NCI-H524 (cell line): ENCODE measurements at places on chromosomes 1 and 21.
A peak's percentile ranks its signal among the peaks of the same experiment; 100 is the strongest.

DNA sequence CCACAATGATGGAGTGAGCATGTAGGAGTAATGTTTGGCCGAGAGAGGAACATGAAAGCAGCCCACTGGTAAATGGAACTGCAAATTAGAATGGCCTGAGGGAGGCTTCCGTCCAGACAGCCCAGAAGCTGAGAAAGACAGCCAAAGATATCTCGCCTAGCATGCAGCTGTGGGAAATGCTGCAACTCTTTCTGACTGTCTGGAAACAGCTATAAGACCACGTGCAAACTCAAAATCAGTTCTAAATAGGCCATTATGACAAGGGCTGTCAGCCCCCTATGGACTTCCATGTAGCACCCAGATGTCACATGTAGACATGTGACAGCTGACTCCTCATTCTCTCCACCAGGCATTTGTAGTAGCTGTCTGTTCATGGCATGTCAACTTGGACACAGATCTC, 62.9 kb upstream of the ATP1A1 start:
- no peak for DNase-seq

DNA sequence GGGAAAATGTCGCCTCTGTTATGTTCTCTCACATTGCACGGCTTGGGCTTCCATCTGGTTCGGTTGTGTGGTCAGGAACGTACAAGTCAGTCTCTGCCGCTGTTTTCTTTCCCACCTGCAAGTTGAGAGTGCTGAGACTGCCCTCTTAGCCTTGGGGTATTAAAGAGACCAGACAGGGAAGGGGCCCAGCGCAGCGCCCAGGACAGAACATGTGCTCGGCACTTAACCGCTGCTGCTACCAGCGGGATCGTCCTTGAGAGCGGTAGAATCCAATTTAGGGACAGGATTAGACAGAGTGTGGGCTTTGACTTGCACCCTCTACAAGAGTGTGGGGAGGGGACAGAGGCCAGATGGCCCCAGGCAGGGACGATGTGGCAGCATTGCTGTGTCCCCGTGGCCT, 17.7 kb upstream of the AGPAT3 start:
- DNase-seq = peak; percentile 99

GRCh38 chr1:241964550-241965282, 7.1 kb downstream of the BECN2 start:
- no peak for DNase-seq

DNA sequence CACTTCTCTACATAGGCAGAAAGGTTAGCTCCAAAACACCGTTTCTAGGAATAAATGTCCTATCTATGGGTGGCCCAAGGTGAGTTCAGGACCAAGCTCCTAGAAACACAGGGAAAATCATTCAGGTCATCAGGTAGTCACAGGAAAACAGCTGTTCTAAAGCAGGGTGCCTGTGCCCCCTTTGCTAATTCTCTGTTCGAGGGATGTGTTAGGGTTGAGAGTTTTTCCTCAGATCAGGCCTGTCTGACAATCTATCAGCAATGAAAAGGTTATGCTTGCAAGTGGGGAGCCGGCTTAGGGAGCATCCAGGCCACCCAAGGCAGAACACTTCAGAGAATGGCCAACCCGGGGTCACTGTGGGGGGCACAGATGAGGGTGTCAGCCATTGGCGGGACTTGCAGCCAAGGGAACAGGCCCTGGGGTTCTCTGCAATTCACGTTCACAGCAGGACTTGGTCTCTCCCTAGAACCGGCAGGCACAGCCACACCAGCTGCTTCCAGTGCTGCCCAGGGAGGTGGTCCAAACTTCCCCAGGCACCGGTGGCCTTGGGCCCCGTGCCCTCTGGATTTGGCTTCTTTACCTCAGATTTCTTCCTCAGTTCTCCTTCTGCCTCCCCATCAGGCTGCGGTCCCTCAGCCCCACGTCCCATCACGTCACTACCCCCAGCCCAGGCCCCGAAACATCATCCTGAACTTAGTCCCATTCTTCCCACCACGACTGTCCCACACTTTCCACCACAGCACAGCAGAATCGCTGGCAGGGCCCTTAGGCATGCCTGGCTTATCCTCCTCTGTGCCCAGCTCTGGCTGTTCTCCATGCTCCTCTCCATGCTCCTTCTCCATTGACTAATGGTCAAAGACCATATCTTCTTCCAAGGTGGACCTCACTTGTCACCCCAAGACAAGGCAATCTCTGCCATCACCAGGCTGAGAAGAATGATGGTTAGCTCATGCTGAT, 11.0 kb downstream of the CD2 start:
- DNase-seq = no peak

- DNase-seq = no peak
Observed at GRCh38 chr1:53959664-53960250, 13.6 kb downstream of the LRRC42 start.

GRCh38 chr1:75130865-75131564, 3.2 kb upstream of the LHX8 start:
- no peak for DNase-seq

DNA sequence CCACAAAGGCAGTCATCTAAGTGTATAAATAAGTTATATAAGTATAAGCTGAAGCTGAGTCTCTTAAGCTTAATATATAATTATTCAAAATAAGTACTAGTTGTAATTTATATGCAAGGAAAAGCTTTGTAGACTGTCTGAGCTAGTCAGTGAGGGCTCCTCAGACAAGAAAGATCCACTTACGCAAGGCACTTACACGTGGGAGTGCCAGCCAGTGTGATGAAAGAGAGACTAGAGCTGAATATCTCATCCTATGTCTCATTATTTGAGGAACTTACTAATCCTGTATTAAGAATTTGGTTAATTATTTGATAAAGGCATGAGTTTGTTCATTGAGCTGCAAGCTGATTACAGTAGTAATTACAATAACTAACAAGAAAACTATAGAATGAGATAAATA, 146.9 kb downstream of the PDE4B start:
- no peak for DNase-seq

GRCh38 chr1:107739651-107740050, 225.3 kb downstream of the VAV3 start:
- DNase-seq = no peak

DNA sequence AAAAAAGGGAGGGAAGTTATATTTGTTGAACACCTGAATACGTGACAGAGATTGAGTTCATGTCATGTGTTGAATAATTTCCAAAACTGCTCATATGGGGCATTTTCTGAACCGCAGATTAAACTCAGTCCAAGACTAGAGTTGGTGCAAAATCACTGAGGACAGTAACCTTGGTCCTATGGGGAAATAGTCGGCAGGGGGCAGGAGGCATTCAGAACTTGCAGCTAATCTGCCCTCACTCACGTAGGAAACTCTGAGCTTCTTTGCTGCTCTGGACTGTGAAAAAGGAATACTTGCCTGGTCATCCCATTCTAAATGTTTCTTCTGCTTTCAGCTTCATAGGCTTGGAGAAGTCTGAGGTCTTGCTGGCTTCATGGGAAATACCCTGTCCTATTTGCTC, 228.3 kb upstream of the ZP4 start:
- DNase-seq = no peak

- DNase-seq = no peak
Observed at GRCh38 chr1:93763704-93764365, 82.2 kb upstream of the BCAR3 start.

DNA sequence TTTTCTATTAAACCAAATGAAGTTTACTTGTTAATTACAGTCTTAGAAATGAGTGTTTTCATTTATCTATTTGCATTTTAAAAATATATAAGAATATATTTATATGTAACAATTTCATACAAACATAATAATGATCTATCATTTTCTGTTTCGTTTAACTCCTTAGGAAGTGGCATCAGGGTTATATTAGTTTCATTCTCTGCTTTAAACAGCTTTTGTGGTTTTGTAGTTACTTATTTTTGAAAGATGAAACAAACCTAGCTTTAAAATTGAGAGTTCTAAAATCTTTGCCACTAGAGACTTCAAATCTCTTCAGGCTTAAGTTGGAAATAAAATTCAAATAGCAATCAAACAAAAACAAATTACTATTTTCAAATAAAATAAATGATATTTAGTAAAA, 2110.6 kb downstream of the MRPL39 start:
- DNase-seq = no peak

GRCh38 chr1:109274533-109275476, 8.1 kb downstream of the PSRC1 start:
- DNase-seq = no peak

- no peak for DNase-seq
Observed at GRCh38 chr1:185581020-185581419, 153.2 kb upstream of the HMCN1 start.

GRCh38 chr1:224684979-224685425, 68.9 kb downstream of the CNIH3 start:
- peak; percentile 68 for DNase-seq

- DNase-seq = no peak
Observed at GRCh38 chr1:44496541-44497171, 91.6 kb downstream of the RNF220 start.

- DNase-seq = no peak
Observed at GRCh38 chr1:14841951-14842350, 243.5 kb downstream of the KAZN start.

DNA sequence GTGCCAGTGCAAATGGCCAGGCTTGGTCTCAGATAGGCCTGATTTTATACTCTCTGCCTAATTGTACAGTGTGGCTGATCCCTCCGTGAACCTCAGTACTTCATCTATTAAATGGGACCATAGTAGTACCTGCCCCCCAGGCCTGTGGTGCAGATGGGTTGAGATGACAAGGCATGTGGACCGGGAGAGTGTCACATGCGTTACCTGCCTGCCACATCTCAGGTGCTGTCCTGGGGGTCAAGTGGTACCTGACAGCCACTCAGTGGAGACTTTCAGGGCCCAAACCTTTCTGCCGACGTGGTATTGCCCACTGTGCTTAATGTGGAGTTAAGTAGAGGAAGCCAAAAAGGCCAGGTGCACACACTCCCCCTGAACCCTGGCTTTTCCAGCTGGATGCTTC, 197.3 kb downstream of the FOXD2 start:
- DNase-seq = no peak

- DNase-seq = no peak
Observed at GRCh38 chr1:168553680-168554553, 10.1 kb upstream of the XCL2 start.

DNA sequence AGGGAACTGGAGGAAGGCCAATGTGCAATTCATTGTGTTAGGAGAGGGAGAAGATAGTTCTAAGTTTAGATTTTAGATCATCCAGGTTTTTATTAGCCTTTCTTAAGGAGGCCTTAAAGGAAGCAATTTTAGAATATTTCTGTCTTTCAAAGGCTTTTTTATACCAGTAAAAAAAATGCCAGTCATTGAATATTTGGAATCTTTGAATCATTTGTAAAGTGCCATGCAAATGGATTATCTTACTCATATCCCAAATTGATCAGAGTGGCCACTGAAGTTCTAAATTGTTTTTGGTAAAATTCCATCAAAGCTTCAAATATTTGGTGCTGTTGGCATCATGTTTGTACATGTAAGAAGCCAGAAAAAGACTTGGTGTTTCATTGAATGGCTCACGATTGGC, 244.8 kb downstream of the RPS6KC1 start:
- DNase-seq = no peak

GRCh38 chr1:3186526-3186921, 117.5 kb downstream of the PRDM16 start:
- DNase-seq = no peak

GRCh38 chr1:178396789-178397188, 100.0 kb downstream of the CLEC20A start:
- no peak for DNase-seq

- no peak for DNase-seq
Observed at GRCh38 chr1:99534638-99534930, 111.3 kb upstream of the PALMD start.

DNA sequence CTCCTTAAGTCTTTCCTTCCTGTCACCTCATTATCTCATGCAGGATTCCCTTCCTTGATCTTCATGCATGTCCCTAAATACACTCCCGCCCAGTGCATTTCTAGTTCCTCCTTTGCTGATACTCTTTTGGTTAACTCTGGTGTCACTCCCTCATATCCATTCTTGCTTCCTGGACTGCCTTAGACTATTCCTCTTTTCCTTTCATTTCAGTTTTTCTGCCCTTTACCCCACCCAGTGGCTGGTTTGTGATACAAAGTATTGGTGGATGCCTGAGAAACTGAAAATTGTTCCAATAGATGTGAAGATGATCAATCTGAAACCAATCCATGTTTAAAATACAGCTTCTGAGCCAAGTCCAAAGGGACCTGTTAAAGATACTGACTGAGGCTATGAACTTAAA, 553.8 kb upstream of the CAMK1G start:
- DNase-seq = no peak

DNA sequence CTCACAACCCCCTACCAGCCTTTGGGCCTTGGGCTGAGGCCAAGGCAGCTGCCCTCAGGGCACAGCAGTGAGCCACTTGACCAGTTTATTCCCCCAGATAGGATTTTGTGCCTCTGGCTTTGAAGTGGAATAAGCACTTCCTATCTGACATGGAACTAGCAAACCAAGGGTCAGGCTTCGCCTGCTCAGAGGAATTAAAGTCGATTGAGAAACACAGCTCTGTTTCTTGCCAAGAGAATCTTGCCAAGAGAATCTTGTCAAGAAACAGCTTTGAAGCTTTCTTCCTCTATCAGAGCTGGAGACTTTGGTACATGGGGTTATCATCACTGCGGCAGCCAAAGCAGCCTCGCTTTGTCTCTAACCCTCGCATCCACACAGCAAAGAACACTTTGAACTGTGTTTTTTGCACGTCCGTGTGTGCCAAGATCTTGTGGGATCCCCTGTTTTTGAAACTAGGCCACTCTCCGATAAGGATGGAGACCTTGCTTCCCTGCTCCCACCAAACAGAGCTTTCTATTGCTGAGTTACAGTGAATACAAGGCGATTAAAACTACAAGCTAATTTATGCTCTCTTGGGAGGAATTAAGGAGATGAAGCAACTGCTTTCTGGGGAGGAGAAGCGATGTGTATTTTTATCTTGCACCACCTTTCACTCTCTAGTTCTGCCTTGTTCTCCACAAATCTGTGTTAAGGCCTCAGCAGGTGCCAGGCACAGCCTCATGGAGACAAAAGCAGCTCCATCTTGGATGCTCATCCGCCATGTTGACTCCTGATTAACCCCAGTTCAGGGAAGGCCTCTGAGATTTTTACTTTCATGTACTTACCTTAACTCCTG, 67.3 kb downstream of the RHOU start:
- DNase-seq = peak; percentile 30

GRCh38 chr21:36934864-36935420, 31.5 kb downstream of the HLCS start:
- DNase-seq = no peak

GRCh38 chr1:174204697-174205308, 45.5 kb downstream of the RABGAP1L start:
- DNase-seq = no peak

DNA sequence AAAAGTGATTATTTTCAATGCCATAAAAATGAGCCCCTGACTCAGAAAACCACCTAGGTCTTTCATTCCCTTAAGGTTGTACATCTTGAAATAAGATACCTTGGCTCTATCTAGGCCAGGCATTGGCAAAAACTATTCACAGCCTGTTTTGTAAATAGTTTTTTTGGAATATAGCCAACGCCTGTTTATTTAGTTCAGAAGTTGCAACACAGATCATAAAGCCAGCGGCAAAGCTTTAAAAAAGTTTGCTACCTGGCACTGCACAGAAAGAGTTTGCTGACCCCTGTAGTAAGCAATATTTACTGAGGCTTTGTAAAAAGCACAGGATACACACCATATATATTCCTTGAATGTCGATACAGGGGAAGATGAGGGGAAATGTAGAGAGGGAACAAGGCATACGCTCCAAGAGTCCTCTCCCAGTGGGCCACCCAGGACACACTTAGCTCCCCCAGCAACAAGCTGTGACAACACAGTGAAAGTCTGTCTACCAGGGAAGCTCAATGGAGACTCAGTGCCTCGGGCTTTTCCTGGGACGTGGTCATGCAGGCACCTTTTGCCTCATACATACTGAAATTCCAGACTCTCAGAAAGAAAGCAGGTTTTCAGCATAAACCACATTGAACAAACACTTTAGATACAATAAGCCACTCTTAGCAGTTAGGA, 20.5 kb downstream of the TARBP1 start:
- no peak for DNase-seq
